ENCODE measurements at places on chromosomes 2 and 18.

GRCh38 chr2:231717281-231718171 lies 9.2 kb downstream of the PTMA start:
- peak; percentile 79 for DNase-seq

DNA sequence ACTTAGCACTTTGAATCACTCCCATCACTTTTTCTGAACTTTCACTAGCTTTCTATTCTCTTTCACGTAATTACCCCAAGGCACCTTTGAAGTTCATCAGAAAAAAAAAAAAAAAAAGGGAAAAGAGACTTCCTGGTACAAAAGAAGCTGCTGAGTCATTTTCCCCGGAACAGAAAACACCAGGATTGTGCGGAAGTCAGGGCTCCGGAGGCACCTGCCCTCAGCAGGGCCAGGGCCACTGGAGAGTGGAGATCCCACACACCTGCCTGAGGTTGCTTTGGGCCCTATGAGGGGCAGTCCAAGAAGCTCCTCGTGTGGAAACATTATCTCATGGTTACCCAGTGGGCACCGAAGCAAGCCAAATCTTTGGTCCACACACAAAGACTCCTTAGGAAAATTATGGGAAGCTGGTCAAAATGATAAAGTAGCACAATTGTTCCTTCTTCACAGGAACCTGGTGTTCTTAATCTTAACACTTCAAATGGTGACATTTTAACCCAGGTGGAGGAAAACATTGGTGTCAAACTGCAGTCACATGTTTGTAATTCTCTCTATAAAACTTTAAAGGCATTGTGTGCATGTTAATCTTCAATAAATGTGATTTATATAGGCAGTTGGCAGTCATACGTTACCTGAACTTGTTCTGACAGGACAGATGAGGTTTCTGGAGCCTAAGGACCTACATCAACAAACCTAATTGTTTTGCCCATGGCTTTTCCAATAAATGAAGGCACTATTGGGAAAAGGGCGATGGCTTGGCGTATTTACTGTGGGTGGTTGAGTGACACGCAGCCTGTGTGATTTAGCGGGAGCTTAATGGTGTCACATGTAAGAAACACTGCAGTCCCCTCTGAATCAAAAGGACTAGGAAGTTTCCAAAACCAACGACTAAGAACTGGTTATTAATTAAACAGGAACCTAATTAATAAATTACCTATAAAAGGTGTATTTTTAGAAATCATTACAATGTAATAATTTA lies 23.4 kb upstream of the FAM110C start:
- DNase-seq = no peak

GRCh38 chr2:120108749-120109148 lies 95.9 kb downstream of the EPB41L5 start:
- no peak for DNase-seq

- no peak for DNase-seq
These were observed 112.2 kb downstream of the OSBPL6 start for GRCh38 chr2:178306352-178307073.

All from posterior vena cava (tissue), 2 donors.